ENCODE measurements at places on chromosomes 11 and 22.
A peak's percentile ranks its signal among the peaks of the same experiment; 100 is the strongest.

DNA sequence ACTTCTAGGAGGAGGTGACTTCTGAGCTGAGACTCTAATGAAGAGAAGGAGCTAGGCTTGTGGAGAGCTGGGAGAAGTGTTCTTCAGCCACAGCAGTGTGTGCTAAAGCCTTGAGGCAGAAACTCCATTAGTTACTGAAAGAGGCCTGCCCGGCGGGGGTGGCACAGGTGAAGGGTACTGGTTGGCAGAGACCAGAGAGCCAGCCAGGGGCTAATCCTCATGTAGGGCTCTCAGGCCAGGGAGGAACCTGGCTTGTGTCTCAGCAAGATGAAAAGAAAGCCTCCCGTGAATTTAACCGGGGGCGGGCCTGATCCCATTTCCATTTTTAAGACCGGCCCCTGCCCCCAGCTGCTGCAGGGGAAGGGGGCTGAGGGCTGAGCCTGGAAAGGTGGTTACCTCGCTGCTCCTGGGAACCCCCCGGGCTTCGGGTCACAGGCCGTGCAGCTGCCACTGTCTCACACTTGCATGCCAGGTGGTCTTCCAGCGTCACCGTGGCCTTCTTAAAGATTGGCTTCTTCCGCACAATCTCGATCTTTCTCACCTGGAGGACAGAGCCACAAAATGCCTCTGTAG is 15.0 kb downstream of the PDGFB start:
- DNase-seq = no peak

GRCh38 chr22:46042786-46043185 is 65.8 kb upstream of the WNT7B start:
- no peak for DNase-seq

- no peak for DNase-seq
These were observed 2.9 kb upstream of the MTA2 start for GRCh38 chr11:62604460-62605120.

- no peak for DNase-seq
These were observed 262.8 kb downstream of the BRD1 start for GRCh38 chr22:49564666-49565515.

DNA sequence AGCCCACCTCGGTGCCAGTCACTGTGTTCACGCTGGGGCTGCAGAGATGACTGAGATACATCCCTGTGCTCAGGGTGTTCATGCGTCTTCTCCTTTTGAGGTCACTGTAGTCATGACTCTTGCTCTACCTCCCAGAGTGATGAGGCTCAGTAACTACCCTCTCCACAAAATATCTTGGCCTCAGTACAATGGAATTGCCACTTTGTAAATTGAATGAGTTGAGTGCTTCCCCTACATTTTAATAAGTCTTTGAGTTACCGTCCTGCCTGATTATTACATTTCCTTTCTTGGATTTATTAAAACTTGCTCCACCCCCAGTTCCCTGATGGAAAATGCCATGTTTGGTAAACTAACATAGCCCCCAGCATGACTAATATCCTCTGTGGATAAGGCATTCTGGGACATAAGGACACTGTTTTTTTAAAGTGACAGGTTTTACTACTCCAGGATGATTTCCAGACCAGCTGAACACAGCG is 15.9 kb downstream of the PRSS23 start:
- DNase-seq = no peak

GRCh38 chr11:108516125-108516524 is 17.9 kb upstream of the POGLUT3 start:
- no peak for DNase-seq

DNA sequence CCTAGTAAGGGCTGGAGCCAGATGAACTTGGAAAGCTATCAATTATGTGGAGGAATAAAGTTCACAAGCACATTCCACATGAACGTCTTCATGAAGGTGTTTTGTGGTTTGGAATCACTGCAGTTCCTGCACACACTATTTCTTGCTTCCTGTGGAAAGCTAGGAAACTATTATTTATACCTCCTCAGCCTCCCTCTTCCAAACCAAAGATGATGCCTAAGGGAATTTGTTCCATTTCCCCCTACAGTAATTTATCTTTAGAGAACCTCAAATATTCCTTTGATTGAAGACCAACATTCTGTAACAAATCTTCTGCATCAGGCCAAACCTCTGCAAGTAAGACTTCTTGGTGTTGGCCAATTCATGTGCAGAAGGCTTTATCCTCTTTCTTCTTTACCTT is 115.8 kb upstream of the ARHGAP20 start:
- DNase-seq = no peak

GRCh38 chr11:97772705-97773104 is 1248.0 kb upstream of the CNTN5 start:
- DNase-seq = no peak

DNA sequence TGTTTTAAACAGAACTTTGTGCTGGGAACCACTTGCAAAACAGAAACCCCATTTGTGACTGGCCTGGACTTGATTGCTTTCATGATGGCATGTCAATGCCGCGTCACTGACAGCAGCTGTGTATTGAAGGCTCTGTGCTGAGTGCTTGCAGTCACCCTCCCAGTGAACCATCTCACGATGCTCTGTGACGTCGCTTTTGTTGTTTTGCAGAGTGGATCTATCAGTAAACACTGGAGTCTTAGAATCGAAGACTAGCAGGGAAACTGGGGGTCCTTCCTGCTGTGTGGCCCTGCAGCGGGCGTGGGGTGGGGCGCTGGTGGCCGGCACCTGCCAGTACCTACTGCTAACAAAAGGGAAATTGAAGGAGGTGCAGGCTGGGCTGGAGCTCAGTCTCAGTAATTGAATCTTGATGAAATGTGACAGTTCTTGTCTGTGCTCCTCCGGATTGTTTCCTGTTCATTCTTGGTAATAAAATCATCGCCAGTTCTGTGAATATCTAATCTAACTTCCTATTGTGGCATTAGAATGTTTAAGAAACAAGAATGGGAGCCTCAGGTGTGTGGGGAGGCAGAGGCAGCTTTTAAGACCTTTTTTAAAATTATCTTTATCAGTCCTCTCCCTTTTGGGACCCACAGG is 50.5 kb upstream of the PARVG start:
- no peak for DNase-seq

GRCh38 chr11:82872377-82873150 is 27.7 kb downstream of the PRCP start:
- no peak for DNase-seq

DNA sequence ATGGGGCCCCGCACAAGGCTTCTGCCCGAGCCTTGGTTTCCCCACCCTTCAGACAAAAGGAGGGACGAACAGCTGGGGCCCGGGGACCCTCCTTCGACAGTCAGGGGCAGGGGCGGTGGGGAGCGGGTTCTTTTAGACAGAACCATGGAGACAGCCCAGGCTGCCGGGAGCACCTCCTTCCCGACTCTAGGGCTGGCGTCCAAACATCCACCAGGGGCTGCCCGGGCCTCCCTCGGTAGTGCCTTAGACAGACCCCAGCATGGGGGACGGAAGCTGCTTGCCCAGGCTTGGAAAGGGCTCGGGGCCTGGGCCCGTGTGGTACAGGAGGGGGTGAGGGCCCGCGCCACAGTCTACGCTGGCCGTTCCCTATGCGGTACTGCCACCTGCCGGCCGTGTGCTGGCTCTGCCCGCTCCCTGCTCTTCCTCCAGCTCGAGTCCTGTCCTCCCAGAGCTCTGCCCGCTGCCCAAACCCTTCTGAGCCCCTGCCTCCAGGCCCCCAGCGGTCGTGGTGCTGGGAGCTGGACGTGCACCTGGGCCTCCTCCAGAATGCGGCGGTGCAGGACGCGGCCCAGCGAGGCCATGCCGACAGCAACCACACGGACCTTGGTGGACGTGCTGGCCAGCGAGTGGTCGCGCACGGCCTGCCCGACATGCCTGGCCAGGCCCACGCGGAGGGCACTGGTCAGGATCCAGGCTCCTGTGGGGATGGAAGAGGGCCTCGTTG is 20.1 kb downstream of the TSSC4 start:
- peak; percentile 46 for DNase-seq

- DNase-seq = no peak
These were observed 38.9 kb downstream of the ZNF195 start for GRCh38 chr11:3340025-3340424.

- DNase-seq = peak; percentile 26
These were observed 517.8 kb upstream of the ANO5 start for GRCh38 chr11:21675049-21675616.

DNA sequence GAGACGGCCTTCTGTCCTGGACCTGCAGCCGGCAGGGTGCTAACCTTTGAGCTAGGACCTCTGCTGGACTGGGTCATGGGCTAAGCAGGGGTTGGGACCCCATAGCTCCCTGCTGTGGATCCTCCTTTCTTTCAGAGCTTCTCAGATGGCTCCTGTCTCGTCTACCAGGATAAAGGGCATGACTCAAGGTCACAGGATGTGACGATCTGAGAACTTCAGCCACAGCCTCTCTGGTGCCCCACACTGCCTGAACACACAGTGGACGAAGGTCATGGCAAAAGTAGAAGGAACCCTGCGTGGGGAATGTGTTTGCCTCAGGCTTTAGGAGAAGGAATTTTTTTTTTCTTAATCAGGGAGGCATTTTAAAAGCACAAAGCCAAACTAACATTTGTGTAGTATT is 196.7 kb downstream of the TRIM29 start:
- DNase-seq = no peak

GRCh38 chr11:14700593-14700992 is 57.0 kb downstream of the PDE3B start:
- DNase-seq = no peak

DNA sequence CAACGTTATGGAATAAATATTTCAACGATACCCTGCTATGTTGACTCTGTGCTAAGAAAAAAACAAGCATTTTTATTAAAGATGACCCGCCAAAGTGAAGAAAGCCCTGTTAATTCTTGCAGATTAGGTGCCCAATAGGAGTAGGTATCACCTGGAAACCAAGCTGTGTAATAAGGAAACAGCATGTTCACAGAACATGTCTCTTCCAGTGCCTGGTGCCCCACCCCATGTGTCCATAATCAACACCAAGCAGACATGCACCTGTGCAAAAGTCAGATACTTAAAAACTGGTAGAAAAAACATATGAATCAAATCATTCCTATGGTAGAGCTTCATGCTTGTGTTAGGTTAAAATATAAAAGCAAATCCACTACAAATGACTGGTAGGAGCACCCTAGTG is 327.1 kb downstream of the SHANK2 start:
- DNase-seq = no peak

GRCh38 chr11:131591051-131591461 is 220.6 kb downstream of the NTM start:
- DNase-seq = no peak

GRCh38 chr11:110977661-110978060 is 265.4 kb upstream of the ARHGAP20 start:
- DNase-seq = no peak

DNA sequence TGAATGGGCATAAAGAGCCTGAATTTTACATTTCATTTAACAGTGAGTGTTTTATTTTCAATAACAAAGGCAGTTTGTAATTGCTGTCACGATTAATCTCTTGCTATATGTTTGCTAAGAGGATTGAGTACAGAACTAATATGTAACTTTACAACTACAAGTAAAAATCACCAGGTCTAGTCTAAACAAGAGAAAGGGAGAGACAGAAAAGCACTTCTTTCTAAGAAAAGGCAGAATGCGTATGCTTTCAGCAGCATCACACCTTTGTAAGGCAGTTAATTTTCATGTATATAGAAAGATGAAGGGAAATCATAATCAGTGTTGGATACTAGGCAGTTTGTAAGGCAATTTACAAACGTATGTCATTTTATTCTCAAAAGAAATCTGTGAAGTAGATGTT is 169.8 kb downstream of the NELL1 start:
- no peak for DNase-seq

DNA sequence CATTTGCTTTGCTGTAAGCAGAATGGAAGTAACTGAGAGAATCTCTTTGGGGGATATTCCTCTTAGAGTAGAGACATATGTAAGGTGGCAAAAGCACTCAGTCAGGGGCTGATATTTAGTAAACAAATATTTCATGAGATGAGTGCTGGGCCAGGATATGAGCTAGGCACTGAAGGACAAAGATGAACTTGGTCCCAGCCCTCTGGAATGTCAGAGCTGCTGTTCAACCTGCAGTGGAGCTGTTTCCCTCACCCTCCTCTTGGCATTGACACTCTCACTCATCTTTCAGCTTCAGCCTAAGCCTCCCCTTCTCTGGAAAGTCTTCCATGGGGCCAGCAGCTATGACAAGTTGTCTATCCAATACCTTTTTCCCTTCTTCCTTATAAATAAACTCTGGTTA is 22.2 kb downstream of the RASSF10 start:
- DNase-seq = no peak

- no peak for DNase-seq
These were observed 123.0 kb downstream of the TRIM44 start for GRCh38 chr11:35785287-35786167.

DNA sequence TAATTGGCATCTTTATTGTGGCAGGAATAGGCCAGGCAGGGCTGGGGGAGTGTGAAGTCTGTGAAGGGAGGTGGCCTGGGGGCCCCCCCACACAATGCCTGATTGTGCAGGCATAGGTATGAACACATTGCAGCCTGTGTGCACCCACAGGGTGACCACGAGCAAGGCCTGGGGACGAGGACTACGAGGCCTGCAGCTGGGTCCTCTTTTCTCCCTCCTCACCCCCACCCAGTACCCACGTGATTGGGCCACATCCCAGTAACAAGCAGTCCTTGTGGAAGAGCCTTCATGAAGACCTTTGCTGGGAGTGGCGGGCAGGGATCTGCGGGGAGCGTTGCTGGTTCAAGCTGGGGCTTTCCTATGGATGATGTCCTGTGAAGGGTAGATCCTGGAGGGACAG is 29.3 kb downstream of the ZBTB16 start:
- no peak for DNase-seq

- DNase-seq = no peak
These were observed 246.2 kb downstream of the NTM start for GRCh38 chr11:131616481-131617140.

GRCh38 chr11:44968510-44968909 is 17.8 kb upstream of the TP53I11 start:
- DNase-seq = no peak

DNA sequence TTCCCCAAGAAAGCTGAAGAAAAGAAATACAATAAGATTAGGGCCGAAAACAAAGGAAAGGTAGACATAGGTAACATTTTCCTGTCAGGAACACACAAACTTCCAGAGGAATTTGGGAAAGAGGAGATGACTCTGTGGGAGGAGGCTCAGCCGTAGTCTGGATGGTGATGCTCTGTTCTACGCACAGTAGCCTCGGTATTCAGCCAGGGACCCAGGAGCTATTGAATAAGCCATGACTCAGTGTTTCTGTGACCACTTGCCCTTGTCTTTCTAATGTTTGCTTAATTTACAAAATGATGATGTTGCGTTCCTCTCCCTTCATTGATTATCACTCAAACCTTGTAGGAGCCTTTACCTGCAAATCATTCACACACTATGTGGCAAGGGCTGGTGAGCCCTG is 745.0 kb downstream of the NTM start:
- no peak for DNase-seq

DNA sequence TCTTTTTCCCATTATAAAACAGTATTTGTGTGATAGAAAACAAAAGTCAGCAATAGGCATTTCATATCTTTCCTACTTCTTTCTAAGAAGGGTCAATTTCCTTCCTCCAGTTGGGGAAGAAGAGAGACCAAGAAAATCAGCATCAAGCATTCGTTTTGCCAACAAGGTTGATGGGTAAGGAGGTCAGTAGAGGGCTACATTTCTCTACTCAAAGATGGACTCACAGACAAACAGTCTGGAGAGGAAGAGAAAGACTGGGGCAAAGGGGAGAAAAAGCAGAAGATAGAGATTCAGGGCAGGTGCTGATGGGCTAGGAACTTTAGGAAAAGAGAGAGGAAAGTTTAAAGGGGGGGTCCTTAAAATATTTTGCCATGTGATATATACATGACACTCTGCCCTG is 8.6 kb upstream of the MTNR1B start:
- DNase-seq = no peak
